Keratinocyte (primary cell): ENCODE measurements at places on chromosomes 3 and 15.

GRCh38 chr3:126014252-126014651 is 45.3 kb downstream of the ROPN1B start:
- no peak for DNase-seq

DNA sequence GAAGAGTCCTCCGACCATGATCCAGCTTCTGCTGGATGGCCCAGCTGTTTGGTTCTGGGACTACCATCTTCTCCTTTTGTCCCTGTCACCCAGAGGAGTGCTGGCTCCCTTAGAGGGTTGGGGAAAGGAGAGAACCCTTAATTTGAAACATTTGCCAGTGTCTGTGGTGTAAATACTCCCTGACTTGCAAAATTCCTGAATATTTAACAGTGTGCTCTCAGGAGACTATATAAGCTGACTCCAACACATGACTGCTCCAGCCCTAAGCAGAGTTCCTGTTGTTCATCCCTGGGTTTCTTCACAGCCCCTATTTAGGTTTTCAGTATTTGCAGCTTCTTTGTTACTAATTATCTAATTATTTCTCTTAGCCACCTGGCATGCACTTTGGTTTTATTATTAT is 133.1 kb downstream of the CPNE4 start:
- DNase-seq: no peak

DNA sequence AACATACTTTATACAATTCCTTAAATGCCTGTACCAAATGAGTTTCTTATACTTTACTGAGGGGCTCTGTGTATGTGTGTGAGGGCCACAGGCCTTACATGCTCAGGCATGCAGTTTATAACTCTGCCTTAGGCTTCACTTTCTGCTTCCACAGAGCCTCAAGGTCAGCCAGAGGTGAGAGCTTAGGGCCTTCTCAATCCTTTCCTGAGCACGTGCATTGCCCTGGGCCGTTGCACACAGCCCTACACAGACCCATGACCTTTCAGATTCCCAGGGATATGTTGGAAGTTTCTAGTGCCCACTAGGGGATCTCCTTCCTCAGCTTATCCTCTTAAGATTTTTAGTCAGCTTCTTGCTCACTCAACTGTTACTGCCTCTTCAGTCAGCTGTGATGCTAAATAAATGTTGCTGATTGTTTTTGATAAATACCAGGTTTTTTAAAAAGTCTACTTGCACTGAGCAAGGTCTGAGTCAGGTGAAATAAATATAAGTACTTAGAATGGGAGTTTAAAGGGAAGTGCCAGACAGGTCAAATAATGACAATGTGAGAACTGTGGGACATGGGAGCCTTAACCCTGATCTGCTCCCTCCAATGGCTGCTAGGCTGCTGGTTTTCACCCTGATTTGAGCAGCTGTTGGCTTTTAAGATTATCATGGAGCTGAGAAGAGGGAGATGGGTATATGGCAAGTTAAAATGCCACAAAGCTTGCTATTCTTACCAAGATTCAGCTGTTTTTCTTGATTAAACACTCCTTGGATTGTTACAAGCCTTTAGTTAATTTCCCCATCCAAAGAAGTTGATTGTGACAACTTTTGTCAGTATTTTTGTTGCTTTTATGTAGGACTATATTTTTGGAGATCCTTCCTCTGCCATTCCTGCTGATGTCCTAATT is 169.5 kb downstream of the PLD1 start:
- no peak for DNase-seq

GRCh38 chr15:99006904-99007495 is 592 bp downstream of the PGPEP1L start:
- no peak for DNase-seq

DNA sequence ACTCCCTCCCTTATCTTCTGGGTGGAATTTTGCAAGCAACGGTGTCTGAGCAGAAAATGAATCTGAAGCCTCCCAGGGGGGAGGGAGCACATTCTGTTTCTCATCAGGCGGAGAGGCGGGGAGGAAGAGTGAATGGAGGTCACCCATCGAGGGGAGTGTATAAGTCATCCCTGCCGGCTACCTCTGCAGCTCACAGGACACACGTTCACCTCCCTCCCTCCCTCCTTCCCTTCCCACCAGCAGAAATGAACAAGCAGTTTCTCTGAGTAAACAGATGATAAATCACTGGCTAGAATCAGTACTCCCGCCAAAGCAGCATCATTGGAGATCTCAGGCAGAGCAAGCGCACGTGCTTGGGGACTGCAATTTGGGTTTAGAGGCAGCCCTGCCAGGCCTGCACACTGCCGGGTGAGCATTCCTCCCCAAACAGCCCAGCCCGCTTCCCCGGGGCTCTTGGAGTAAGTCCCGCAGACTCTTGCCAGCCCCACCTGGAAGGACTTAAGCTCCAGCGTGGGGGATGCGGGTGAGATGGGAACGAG is 38.3 kb downstream of the CPN2 start:
- no peak for DNase-seq

GRCh38 chr15:51936105-51936478 is 35.5 kb downstream of the LEO1 start:
- DNase-seq: no peak

- no peak for DNase-seq
Measured at GRCh38 chr15:64013179-64014062, 32.9 kb downstream of the DAPK2 start.

- no peak for DNase-seq
Measured at GRCh38 chr3:195868866-195869412, 39.4 kb downstream of the TNK2 start.

- DNase-seq: no peak
Measured at GRCh38 chr15:67701669-67702068, 123.6 kb upstream of the SKOR1 start.

DNA sequence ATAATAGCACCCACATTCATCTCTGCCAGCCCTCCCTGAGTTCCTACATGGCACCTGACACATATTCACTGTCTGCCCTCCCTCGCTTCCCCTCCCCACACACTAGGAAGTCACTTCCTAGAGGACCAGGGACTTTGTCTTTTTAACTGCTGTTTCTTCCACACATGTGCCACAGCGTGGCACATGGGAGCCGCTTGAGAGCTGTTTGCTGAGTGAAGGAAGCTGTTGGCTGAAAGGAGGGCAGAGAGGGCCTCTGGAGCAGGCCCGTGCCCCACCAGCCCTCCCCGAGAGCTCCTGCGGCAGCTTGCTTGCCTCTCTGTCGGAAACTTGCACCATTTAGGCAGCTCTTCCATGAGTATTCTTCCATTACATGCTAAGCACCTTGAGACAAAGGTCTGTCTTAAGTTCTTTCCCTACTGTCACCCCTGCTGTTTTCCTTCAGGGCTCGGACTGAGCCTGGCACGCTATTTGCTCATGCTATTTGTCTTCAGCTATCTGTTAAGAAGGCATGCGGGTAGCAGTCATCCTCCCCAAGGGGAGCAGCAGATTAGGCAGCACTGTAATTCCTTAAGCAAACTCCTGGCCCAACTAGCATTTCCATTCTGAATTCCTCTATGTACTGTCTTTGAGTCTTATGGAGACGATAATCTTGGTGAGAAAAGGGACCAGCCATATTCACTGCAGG is 72.2 kb downstream of the CACNA1D start:
- no peak for DNase-seq

DNA sequence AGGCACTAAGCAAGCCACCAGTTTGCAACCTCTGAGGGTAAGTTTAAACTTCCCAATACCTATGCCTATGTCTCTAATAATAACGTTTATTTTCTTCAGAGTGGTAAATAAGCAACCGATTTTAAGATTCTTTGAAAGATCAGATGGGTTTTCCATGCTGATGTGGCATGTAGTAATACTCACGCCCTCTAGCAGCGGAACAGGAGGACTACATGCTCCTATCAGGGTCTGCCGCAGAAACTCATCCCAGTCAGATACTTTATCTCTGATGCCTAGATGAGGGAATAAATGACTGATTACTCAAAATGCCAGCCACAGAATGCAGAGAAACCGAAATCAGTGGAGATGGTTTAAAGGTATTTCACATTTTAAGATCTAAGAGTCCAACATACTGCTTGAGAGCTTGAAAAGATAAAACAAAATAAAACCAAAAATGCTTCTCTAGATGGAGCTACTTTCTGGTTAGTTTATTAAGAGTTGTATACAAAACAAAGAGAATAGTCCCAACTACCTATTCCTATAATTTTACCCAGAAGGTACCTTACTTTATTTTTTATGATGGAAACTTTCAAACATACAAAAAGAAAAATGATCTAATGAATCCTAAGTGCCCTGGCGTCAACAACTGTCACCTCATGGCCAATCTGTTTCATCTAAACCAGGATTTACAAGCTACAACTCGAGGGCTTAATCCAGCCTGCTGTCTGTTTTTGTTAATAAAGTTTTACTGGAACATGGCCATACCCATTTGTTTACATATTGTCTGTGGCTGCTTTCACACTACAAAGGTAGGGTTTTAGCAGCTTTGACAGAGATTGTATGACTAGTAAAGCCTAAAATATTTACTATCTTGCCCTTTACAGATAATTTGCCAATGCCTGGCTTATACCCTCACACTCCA is 37.5 kb upstream of the STIMATE start:
- DNase-seq: no peak

- no peak for DNase-seq
Measured at GRCh38 chr3:141246224-141246957, 14.8 kb downstream of the PXYLP1 start.

DNA sequence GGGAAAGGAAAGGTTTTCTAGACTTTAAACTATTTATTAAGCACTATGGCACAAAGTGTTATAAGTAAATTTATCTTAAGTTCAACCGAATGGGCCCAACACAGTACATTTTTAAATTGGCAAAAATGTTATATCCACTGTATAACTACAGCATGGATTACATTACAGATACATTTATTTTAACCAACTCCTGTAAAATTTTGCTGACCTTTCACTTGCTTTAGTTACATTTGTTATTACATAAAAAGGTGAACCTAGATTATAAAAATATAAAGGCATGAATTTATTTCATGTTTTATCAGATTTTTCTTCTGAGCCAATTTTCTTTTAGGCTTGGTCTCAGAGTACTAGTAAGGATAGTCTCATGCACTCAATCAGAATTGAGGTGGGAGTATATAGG is 221.9 kb upstream of the GBE1 start:
- DNase-seq: no peak

DNA sequence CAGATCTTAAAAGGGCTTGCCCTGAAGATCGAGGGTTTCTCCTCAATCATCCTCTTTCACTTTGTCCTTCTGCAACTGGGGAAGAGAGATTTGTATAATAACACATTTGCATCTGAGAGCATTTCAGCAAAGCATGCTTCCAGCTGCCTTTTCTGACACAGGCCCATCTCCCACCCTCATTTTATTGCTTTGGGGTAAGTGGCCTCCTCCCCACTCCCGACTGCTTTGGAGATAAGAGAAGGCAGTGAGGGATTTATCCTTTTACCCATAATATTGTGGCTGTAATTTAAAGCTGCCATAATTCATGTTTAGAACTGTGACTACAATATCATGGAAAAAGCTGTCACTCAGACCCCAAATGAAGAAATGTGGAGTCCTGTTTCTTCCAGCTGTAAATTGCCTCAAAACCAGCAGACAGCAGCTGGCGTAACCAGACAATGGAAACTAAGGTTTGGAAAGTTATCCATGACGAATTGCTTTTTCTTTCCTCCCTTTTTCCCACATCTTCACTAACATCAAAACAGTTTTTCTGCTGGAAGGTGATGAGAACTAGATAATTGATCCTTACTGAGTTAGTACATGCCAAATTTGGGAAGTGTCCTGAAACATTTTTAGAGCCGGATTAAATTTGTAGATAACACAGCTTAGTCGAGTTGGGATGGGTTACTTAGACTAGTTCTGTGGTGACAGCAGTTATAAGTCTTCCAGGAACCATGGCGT is 104.2 kb upstream of the PFN2 start:
- DNase-seq: no peak

DNA sequence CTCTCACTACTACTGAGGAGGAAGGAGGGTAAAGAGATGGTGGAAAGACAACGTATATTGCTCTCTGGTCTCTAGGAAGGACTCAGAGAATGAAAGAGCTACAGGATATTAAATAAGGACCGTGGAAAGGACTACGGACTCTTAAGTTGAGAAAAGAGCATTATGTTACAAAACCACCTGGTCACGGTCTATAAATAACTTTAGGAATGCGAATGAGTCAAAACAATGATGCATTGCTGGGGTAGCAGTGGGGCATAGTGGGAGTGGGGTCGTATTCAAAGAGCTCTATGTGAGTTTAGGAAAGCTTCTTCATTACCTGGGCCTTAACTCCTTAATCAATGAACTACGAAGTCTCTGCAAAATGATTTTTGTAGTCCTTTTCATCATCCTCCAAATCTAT is 295.7 kb upstream of the SOX14 start:
- DNase-seq: no peak

DNA sequence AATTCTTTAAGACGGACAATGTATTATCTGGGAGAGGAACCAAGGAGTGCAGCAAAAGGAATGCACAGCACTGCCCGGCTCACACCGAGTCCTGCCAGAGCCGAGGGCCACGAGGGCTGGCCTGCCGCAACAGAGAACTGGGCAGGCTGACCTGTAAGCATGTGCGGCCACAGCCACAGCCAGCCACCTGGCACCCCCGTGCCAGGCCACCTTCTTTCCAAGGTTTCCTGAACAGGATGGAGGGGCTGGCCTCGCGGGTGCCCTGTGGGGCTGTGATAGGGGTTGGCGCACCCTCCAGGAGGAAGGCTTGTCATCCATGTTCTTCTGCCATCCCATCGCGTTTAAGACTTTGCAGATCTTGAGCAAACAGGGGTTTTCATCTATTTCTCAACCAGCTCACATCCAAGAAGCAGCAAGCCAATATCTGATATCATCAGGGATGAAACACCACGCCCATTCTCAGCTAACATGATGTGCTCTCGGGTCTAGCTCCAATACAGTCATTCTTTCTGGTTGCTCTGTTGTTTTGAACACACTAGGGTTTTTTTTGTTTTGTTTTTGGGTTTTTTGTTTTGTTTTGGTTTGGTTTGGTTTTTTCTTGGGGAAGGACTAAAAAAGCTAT is 10.2 kb downstream of the CA12 start:
- no peak for DNase-seq

DNA sequence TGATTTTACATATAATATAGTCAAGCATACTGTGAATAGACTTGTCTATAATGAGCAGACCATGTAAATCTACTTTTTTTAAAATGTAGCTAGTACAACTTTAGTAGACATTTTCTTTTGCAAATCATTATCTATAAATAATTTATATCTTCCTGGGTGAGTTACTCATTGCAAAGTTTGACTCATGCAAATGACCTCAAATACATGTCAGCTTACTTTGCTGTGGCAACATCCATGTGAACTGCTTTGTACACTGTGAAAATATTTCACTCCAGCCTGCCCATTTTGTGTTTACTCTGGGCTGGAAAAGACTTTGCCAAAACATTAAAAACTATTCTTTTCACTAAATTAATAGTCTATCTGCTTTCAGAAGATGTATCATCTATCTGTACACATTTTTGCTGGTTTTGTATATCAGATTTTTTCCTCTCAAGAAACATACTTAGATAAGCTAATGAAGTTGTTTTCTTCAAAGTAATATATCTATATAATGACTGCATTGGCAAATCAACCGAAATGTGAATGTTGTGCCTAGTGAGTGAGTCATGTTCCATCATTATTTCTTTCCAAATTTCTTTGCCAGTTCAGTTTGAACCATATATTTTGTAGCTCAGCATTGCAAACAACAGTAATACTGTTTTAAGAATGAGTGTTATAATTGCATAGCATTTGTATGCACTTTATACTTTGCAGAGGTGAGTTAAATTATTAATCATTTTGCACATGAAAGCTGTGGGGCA is 26.5 kb downstream of the IGSF10 start:
- peak; percentile 13 for DNase-seq
